ENCODE measurements at places on chromosomes 13 and 19.

DNA sequence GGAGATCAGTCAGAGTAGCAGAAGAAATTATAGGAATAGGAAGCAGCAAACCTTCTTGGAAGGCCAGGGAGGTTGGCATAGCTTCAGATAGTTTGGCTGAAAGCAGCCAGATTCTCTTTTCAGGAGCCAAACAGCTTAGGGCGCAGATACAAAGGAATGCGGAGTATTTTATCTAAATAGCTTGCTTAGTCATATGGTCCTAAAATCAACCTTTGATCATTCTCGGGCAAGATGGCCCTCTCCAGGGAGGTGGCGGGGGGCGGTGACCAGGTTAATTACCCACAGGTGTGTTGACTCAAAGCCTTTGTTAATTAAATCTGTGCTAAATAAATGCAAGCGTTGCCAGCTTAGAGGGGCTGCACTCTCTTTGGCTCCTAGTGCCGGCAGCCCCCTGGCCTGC is 12.5 kb upstream of the NCR1 start:
- no peak for DNase-seq

GRCh38 chr13:33761740-33762139 is 56.2 kb upstream of the RFC3 start:
- DNase-seq = peak; percentile 56

DNA sequence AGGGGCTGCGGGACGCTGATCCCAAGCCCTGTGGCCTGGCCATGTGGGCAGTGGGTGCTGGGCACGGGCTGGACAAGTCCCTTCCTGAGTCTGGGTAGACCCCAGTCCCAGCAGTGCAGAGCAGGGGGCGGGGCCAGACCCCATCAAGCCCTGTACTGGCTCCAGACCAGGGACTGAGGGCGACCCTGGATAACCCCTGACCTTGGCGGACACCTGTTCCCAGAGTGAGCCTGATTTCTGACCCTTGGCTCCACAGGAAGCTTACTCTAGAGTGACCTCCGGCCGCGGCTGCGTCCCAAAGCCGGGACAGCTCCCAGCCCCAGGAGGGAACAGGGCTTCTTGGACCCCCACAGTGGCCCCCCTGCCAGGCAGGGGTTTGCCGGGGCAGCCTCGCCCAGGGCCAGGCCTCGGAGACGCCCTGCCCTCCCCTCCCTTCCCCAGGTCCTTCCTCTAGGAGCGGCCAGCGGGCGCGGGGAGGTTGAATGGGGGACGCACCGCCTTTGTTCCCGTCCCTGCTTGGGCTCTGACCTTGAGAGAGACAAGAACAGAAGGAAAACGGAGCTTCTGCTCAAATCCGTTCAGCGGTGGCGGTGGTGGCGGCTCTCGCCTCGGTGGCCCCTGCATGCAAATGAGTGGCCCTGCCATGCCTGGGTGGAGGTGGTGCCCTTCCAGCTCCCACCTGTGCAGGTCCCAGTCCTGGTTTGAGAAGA is 2.3 kb upstream of the EFNA2 start:
- DNase-seq = no peak

- DNase-seq = no peak
Measured at GRCh38 chr13:112249644-112250610, 126.2 kb upstream of the SPACA7 start.

DNA sequence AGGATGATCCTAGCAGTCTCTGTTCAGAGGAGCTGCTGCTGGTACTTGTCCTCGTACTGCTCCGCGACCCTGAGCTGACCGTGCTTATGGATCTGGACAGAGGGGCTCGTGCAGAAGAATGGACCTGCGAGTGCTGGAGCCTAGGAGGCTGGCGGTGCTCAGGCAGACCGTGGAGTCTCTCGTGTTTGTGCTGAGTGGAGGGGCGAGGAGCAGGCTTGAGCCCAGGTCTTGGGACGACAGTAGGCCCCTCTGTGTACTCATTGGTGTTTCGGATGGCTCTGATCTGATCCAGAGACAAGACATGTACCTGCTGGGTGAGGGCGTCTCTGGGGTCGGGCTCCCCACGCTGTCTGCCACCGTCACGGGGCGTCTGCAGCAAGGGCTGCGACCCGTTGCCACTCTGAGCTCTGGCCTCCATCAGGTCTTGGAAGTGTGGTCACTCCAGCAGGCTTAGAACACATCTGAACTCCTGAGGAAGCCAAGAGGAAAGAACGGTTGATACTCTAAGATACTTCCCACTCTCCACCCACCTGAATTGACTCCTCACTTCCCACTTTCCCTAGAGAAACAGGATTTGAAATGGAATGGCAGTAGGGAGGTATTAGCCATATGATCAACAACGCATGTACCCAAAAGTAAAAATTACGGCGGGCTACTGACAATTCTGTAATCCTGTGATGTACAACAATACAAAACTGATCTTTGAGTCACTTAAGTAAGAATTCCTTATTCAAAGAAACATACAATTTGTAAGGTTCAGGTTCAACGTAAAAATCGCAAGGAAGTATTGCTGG is 3.4 kb downstream of the SPRY2 start:
- no peak for DNase-seq

- no peak for DNase-seq
Measured at GRCh38 chr19:1469255-1470054, 9.6 kb downstream of the C19orf25 start.

DNA sequence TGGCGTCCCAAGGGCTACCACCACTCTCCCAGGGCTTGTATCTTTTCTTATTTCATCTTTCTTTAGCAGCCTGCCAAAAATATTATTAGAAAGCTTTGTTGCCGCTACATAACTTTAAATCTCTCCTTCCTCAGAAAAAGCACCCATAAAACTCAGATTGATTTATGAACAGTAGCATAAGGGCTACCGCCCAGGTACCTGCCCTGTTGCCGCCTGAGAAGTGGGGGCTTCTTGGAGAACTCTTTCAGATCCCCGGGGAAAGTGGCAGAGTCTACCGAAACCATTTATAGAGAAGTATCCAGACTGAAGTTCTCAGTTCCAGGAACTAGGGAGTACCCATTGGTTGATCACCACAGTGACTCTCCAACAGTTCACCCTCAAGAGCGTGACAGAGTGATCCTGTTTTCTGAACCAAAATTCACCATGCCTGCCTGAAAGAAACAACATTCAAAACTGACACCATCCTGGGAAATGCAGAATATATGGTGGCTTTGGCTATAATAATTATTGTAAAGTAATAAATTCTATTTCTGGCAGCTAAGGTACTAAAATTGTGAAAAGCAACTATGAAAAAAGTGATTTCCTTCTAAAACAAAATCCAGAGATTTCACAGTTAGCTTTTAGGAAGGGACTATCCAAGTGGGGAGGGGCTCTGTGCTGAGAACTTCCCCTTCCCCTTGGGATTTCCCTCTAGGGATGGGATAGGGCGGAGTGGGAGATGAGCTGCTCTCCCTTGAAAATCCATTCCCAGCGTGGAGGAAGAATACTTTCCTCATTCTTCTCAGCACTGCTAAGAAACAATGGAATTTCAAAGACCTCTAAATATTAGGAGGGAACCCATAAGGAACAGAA is 877 bp upstream of the N4BP2L1 start:
- DNase-seq = no peak

DNA sequence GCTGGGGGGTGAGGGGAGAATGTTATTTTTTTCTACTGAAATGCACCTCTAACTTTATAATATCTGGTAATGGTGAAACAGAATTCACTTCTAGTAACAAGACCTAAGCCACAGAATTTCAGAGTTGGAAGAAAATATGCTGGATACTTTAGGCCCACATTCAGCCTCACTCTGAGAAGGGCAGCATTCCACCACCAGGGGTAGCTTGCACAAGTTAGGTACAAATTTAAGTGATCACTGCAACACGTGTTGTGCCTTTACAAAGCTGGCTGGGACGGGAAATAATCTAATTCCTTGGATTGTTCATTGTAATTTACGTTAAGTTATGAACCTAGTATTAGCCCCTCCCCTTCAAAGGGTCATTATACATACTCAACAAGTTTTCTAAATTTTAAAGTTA is 192.3 kb downstream of the RGCC start:
- no peak for DNase-seq

- no peak for DNase-seq
Measured at GRCh38 chr19:33641956-33642498, 20.3 kb downstream of the CHST8 start.

GRCh38 chr13:46359714-46360113 is 27.3 kb downstream of the RUBCNL start:
- DNase-seq = no peak

- no peak for DNase-seq
Measured at GRCh38 chr19:33094436-33095067, 13.6 kb downstream of the GPATCH1 start.

DNA sequence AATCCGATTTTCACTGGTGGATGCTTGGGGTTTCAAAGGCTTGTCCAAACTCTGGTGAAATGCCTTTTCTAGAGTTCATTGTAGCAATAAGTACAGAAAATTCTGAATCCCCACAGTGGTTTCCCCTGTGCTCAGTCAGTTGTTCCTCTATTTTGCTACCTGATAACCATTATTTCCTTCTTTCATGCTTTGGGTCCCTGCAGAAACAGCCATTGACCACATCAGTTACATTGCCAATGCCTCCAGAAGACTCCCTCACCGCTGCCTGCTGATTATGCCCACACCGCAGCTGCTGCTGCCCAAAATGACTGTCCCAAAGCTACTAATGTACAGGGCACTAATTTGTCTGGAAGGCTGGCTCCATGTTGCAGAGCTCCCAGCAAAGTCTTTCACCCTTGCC is 517.3 kb downstream of the KLF12 start:
- DNase-seq = no peak

DNA sequence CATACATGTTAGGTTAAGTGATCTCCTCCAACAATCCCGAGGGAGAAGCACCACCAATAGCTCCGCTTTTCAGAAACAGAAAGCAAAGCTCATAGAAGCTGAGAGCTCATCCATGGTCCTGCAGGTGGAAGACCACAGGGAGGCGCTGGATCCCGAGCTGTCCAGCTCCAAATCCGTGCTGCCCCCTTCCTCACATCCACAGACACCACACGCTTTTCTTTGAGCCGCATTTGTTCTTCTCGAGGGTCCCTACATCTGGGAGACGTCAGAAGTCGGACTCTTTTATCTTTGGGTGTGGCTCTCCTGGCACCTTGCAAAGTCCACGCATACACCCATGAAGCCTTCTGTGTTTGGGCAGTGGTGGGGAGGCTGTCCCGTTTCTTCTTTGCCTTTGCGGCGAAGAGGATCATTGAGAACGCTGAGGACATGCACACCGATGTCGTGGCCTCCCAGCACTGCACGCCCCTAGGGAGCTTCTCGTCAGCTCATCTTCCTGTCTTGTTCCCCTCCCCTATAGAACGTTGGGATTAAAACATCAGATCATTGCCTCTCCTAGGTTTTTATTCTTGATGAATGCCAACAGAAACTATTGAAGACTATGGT is 184.8 kb downstream of the TEX29 start:
- DNase-seq = no peak

- DNase-seq = no peak
Measured at GRCh38 chr19:56377105-56377924, 16.0 kb downstream of the ZNF582 start.

All from NCI-H1092 (cell line).